ENCODE measurements at places on chromosomes 12 and 14. TPM values are rescaled to one million over a fixed set of nuclear protein-coding genes. Genes with fewer than 3 reads are reported as not detected.
A peak's percentile ranks its signal among the peaks of the same experiment; 100 is the strongest.

DNA sequence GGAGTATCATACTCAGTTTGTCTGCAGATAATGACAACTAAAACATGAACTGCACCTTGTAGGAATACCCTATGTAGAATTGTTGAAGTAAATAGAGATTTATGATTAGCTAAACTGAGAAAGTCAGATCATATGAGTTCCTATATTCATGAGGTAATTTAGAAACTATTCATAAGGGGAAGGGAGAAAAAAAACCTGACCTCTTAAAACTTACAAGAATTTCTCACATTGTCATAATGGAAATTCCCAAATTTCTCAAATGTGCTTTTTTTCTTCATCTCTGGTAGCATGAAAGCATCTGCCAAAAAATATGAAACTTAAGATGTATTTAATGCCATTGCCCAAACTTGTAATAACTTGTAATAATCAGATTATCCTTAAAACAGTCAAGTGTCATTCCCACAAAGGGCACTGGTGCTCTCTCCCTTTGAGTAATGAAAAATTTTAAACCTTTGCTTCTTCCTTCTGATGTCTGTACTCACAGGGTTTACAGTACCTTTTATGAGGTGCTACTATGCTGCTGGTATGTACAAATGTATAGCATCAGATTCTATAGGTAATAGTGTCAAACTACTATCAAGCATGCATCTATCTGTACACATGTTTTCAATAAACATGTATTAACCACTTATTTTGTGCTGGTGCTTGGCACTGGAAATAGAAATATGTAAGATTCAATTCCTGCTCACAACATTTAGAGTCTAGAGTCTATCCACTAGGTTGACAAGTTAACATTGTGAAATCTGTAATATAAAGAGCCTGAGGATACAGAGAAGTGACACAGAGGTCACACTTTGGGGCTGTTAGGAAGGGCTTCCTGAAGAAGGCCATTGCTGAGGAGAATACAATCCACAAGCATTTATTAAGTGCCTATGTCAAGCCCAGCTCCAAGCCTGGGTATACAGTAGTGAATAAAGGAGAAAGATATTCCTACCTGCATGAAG, 17.4 kb upstream of the DRAM1 start:
- no peak for DNase-seq
- no peaks in the 10 kb centered on the region for H3K4me1 ChIP-seq
- H3K36me3 ChIP-seq = no peaks in the 10 kb centered on the region
- no peak overlapping the region for H3K27ac ChIP-seq
- no peak overlapping the region for H3K4me3 ChIP-seq

GRCh38 chr14:60508363-60508706, 611 bp upstream of the SIX6 start:
- H3K27ac ChIP-seq = no peak overlapping the region
- DNase-seq = no peak
- peaks cover 97% of the 10 kb centered on the region for H3K27me3 ChIP-seq
- H3K4me1 ChIP-seq = peaks cover 30% of the 10 kb centered on the region

RASSF9 gene
- not detected for total RNA-seq

- H3K27ac ChIP-seq = no peak overlapping the region
- peaks cover 48% of the 10 kb centered on the region for H3K4me1 ChIP-seq
- peaks cover 76% of the 10 kb centered on the region for H3K36me3 ChIP-seq
- no peak overlapping the region for H3K4me3 ChIP-seq
- H3K27me3 ChIP-seq = no peaks in the 10 kb centered on the region
- DNase-seq = no peak
Measured at GRCh38 chr12:6329703-6330064, 12.2 kb downstream of the TNFRSF1A start.

STON2 gene
- not detected for total RNA-seq

DNA sequence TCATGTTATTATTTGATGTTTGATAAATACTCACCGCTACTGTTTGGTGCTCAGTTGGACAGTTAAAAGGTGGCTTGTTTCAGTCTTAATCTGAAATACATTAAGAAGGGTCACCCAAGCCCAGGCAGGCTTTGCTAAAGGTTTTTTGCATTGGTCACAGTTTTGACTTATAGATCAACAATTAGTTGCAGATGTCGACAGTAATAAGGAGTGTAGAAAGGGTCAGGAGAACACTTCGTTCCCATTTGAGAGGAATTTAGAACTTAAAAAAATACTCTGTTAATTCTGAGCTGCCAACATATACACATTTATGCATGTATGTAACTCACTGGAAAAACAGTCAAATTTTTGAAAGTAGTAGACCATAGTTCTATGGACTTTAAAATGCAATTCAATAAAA, 130.3 kb downstream of the TMEM30B start:
- no peak overlapping the region for H3K27ac ChIP-seq
- H3K4me3 ChIP-seq = no peak overlapping the region
- H3K4me1 ChIP-seq = no peaks in the 10 kb centered on the region
- H3K36me3 ChIP-seq = no peaks in the 10 kb centered on the region
- peaks cover 5% of the 10 kb centered on the region for H3K27me3 ChIP-seq
- DNase-seq = no peak

DNA sequence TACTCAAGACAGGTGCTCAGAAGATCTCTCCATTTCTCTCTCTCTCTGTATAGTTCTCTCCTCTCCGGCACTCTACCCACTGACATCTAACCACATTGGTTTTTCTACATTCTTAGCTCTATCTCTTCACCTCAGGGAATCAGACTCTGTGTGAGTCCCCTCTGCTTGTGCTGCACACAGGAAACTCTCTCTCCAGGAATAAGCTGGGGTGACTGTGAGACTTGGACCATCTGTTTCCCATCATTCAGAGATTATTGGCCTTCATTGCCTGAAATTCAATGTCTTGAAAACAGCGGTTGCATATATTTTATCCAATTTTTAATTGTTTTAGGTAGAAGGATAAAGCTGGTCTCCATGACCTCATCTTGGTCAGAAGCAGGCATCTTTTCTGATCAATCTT, 105.0 kb downstream of the SLC35F4 start:
- no peaks in the 10 kb centered on the region for H3K36me3 ChIP-seq
- H3K4me3 ChIP-seq = no peak overlapping the region
- H3K27me3 ChIP-seq = no peaks in the 10 kb centered on the region
- DNase-seq = no peak

DNA sequence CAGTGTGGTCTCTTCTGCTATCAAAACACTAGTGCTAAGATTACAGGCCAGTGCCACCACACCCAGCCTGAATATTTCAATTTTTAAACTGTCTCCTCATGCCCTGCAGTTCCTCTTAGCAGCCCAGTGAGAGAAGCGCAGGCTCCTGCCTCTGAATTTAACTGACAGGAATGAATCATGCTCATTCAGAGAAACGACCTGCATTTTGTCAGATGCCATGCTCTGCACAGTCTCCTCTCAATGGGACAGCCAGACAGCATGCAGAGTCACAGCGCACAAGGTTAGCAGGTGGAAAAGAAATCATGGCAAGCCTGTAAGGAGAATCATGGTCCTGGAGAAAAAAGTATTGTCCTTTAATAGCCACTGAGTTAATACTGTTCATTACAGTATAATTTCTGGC, 691.0 kb upstream of the SEL1L start:
- H3K27ac ChIP-seq = no peak overlapping the region
- no peak for DNase-seq
- H3K4me1 ChIP-seq = no peaks in the 10 kb centered on the region
- H3K4me3 ChIP-seq = no peak overlapping the region
- no peaks in the 10 kb centered on the region for H3K27me3 ChIP-seq

SMAGP gene
- 3.0 TPM for total RNA-seq

DNA sequence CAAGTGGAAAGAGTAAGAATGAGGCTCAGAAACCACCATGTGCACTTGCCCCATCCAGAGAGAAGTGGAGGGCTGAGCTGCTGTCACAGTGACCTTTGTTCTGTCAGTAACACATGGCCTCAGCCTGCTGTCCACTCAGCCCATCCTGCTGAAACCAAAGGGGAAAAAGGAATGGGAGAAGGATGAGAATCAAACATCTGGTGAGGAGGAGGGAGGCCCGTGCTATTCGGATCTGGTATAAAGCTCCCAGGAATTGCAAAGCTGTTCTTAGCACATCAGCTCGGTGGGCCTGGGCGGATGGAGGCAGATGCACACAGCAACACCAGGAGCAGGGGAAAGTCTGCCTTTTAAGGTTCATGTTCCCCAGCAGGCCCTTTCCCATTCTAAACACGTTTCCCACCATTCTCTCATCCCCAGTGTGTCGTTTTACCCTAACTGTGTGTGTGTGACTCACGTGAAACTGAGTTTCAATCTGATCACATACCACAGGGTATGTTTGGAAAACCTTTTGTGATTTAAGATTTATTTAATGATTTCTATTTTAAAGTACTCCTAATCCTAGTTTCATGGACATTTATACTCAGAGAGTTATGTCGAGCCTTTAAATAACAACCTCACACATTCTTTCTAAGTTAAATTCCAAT, 36.8 kb downstream of the RTRAF start:
- H3K27me3 ChIP-seq = no peaks in the 10 kb centered on the region
- no peaks in the 10 kb centered on the region for H3K36me3 ChIP-seq
- no peak for DNase-seq
- H3K4me3 ChIP-seq = no peak overlapping the region
- no peak overlapping the region for H3K27ac ChIP-seq

DNA sequence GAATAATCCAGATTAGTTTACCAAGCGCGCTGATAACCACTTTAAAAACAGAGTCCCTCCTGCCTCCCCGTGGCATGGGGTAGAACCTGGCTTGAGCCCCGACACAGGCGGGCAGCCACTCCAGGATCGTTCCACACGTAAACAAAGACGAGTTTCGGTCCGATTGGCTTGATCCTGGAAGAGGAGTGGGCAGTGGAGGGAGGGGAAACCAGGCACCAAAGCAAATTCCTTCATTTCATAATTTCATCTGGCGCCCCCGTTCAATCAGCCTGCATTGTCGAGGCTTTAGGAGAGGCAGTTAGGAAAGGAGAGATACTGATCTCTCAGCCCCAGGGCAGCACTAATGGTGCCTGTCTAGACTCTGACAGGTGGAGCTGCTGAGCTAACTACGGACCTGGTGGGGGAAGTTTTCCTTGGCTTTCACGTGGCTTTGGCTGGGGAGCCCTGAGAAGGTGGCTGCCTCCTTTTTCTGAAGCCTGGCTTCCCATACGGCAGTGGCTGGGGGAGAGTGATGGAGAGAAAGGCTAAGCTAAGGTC, 751 bp upstream of the GPRC5A start:
- H3K36me3 ChIP-seq = no peaks in the 10 kb centered on the region
- H3K27ac ChIP-seq = no peak overlapping the region
- peak overlapping the region; percentile 55 for H3K4me3 ChIP-seq
- peaks cover 25% of the 10 kb centered on the region for H3K27me3 ChIP-seq
- peaks cover 14% of the 10 kb centered on the region for H3K4me1 ChIP-seq
- peak; percentile 39 for DNase-seq

GRCh38 chr12:6438345-6438744, 6.4 kb upstream of the CD27 start:
- no peak overlapping the region for H3K27ac ChIP-seq
- H3K4me1 ChIP-seq = peaks cover 33% of the 10 kb centered on the region
- no peaks in the 10 kb centered on the region for H3K36me3 ChIP-seq

AQP5 gene
- total RNA-seq = not detected

GRCh38 chr12:128813883-128814282, 9.9 kb downstream of the SLC15A4 start:
- no peak overlapping the region for H3K4me3 ChIP-seq
- DNase-seq = no peak
- H3K36me3 ChIP-seq = peaks cover 23% of the 10 kb centered on the region
- no peak overlapping the region for H3K27ac ChIP-seq

- no peaks in the 10 kb centered on the region for H3K4me1 ChIP-seq
- no peaks in the 10 kb centered on the region for H3K27me3 ChIP-seq
- H3K4me3 ChIP-seq = no peak overlapping the region
- DNase-seq = no peak
- H3K27ac ChIP-seq = no peak overlapping the region
- H3K36me3 ChIP-seq = no peaks in the 10 kb centered on the region
Measured at GRCh38 chr12:226401-226800, 12.4 kb upstream of the SLC6A12 start.

GRCh38 chr14:33432407-33433023, 493.8 kb downstream of the NPAS3 start:
- no peaks in the 10 kb centered on the region for H3K27me3 ChIP-seq
- DNase-seq = no peak
- no peaks in the 10 kb centered on the region for H3K36me3 ChIP-seq
- H3K4me1 ChIP-seq = no peaks in the 10 kb centered on the region

DNA sequence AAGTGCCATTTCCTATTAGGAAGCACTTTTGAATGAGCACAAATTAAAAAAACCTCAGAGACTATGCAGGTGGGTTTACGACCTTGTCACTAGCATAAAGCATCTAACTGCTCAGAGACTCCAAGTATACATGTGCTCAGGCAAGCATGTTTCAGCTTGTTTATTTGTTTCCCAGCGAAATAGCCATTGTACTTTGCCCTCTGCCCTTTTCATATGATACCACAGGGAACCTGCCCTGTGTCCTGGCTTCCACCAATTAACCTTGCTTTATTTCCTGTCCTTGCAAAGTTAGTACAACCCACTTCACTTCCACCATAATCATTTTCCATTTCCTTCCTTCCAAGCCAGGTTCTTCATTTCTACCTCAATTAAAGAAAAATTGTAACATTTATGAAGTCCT, 194.9 kb downstream of the DUSP6 start:
- H3K4me3 ChIP-seq = no peak overlapping the region
- H3K4me1 ChIP-seq = no peaks in the 10 kb centered on the region
- no peak overlapping the region for H3K27ac ChIP-seq
- H3K27me3 ChIP-seq = no peaks in the 10 kb centered on the region
- no peak for DNase-seq
- H3K36me3 ChIP-seq = no peaks in the 10 kb centered on the region

DNA sequence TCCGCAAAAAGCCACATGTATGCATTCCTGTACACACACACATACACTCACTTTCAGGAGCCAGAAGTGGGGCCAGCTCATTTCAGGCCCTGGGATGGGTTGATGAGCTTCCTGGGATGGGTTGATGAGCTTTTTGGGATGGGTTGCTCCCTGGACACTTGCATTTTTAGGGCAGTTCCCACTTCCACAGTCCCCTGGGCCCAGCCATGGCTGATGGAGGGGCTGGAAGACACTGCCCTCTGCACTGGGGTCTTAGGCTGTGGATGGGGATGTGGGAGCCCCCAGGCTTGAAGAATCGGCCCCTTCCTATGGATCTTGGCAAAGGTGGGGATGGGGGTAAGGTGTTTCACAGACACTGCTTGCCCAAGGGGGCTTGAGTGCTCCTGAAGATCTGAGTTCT, 12.7 kb downstream of the ACVRL1 start:
- no peaks in the 10 kb centered on the region for H3K36me3 ChIP-seq
- no peak overlapping the region for H3K4me3 ChIP-seq
- no peak for DNase-seq
- H3K27ac ChIP-seq = no peak overlapping the region
- H3K4me1 ChIP-seq = peaks cover 12% of the 10 kb centered on the region

GRCh38 chr12:30707613-30708342, 12.1 kb upstream of the IPO8 start:
- H3K4me1 ChIP-seq = no peaks in the 10 kb centered on the region
- H3K27me3 ChIP-seq = no peaks in the 10 kb centered on the region

SERPINA5 gene
- total RNA-seq = not detected

All from CD4-positive, alpha-beta T cell (primary cell).